ENCODE measurements at places on chromosomes 11 and 22.

GRCh38 chr22:23054531-23055257 is 15.6 kb upstream of the GNAZ start:
- no peak for DNase-seq

DNA sequence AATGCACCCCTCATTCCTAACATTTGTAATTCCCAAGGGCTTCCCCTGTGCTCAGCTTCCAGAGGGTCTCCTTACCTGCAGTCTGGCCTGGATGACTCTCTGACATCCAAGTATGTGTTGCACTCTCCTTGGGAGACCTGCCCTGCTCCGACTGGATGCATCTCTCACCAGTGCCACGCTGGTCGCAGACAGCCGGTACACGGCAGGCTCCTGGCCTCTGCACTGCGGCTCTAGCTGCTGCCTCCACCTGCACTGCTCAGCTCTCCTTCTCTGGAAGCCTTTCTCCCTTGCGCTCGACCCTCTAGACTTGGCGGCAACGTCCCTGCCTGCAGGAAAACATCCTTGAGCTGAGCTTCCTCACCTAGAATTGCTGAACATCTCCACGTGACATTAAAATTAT is 685.9 kb downstream of the BRD1 start:
- no peak for DNase-seq

GRCh38 chr11:81772166-81772565 is 961.5 kb downstream of the FAM181B start:
- no peak for DNase-seq

- peak; percentile 69 for DNase-seq
These were observed 119.1 kb downstream of the TBC1D22A start for GRCh38 chr22:46881373-46882118.

GRCh38 chr11:115848611-115849010 is 344.4 kb upstream of the CADM1 start:
- DNase-seq = no peak

GRCh38 chr22:25650833-25651232 is 86.4 kb downstream of the GRK3 start:
- DNase-seq = no peak

GRCh38 chr22:42243802-42244060 is 26.7 kb downstream of the TCF20 start:
- DNase-seq = no peak

DNA sequence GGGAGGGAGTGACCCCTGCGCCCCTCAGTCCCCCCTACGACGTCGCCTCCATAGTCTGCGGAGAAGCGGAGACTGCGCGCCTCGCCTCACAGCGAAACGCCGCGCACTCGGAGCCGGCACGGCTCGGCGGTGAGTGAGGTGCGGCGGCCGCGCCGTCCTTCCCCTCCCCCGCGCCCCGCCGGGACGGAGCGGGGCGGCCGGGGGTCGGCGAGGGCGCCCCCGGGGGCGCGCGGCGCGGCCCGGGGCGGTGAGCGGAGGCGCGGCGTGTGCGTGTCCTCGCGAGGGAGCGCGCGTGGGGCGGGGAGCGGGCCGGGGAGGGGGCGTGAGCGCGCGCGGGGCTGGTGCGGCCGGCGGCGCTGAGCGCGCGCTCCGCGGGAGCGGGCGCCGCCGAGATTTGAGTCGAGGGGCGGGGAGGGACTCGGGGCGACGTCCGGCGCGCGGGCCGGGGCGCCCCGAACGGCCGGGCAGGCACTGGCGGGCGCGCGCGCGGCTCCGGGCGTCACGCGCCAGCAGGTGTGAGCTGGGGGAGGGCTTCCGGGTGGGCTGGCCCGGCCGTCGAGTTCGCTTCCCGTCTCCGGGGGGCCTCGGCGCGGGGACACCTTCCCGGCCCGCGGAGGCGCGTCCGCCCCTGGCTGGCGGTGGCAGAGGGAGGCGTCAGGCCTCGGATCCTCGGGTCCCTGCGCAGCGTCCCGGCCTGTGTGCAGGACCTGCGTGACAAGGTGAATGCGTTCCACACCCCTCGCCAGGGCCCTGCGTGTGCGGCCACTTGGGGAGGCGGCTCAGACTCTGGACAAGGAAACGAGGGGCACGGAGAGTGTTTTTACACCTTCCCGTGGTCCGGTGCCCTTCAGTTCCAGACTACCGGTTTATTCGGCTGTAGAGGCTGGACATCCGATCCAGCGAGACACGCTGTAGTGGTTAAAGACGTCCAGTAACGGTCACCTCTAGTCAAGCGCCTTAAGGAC is 50.4 kb downstream of the FAM83F start:
- peak; percentile 63 for DNase-seq

DNA sequence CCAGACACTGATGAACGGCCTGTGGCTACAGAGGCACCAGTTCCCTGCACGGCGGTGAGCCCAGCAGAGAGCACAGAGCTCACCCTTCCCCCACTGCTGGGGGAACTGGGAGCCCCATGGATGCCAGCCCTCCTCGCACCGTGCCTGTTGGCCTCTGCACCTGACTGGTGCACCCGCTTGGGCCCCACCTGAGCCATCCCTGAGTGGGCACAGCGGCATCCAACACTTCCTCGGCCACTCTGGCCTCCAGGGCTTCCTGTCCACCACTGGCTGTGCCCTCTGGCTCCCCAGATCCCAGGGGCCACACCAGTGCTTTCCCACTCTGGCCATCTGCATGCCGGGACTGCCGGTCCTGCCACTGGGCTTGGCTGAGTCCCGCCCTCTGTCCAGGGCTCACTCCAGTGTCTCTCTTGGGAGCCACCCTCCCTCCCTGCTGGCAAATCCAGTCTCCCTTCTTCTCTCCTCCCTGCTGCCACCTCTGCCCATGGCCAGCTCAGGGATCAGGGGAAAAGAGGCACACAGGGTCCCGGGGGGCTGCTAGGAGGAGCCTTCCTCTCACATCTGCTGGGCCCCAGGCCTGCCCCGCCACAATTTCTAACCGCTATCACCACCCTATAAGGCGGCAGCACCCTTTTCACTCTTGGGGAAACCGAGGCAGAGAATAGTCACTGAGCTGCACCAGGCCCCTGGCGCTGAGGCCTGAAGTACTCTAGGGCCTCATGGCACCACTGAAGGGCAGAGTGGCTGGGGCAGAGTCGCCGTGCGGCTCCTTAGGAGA is 33.0 kb downstream of the GNB1L start:
- no peak for DNase-seq

DNA sequence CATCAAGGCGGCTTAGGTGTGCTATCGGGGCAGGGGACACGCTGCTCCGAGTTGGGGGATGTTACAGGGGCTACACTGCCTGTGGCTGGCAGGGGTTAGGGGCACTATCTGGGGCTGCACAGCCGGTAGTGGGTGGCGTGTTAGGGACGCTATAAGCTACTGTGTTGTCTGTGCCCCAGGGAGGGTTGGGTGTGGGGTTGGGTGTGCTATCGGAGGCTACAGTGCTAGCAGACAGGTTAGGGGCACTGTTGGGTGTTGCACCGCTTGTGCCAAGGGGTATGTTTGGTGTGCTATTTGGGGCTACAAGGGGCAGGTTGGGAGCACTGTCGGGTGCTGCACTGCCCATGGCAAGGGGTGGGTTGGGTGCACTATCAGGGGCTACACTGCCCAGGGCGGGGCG is 120.2 kb upstream of the VPREB1 start:
- DNase-seq = no peak

- DNase-seq = no peak
These were observed 78.6 kb downstream of the SYN3 start for GRCh38 chr22:32979606-32980005.

GRCh38 chr11:65505466-65506289 is 6.8 kb downstream of the MALAT1 start:
- no peak for DNase-seq

- DNase-seq = peak; percentile 40
These were observed 1.7 kb downstream of the NUDT8 start for GRCh38 chr11:67627812-67628624.

DNA sequence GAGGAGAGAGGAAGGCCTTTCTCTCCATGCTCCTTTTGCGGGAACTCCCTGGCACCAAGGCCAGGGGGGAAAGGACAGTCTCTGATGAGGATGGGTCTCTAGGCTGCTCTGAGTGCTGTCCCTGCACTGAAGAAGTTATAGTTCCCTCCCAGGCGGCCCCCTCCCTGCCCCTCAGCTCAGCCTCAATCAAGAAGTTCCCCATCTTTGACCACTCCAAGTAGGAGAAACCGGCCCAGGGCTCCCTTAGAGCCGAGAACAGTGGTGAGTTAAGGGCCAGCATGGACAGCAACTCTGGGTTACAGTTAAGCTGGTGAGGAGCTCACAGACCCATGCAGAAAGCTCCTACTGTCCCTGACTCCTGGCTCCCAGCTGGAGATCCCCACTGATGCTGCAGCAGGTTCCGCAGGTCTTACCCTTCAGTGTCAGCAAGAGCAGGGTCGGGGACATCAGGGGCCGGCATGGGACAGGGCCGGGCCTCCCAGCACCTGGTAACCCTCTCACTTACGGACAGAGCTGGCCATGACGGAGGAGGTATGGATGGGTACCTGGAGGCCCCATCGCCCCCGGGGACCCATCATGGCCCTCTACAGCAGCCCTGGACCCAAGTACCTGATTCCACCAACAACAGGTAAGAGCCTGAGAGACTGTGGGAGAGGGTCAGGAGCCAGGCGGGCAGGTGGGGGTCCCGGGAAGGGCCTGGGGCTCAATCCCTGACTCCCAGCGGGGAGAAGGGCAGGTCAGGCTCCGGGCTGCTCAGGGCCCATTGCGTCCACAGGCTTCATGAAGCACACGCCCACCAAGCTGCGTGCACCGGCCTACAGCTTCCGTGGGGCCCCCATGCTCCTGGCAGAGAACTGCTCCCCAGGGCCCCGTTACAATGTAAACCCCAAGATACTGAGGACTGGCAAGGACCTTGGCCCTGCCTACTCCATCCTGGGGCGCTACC is 4.2 kb downstream of the SCGB1C1 start:
- peak; percentile 23 for DNase-seq

- no peak for DNase-seq
These were observed 6.1 kb upstream of the UPB1 start for GRCh38 chr22:24489011-24489410.

- no peak for DNase-seq
These were observed 11.0 kb downstream of the GATD1 start for GRCh38 chr11:766106-766935.
